ENCODE measurements at places on chromosomes 4 and X. TPM values are rescaled to one million over a fixed set of nuclear protein-coding genes. Genes with fewer than 3 reads are reported as not detected.

Gene ABCG2
- total RNA-seq = 1.8 TPM

Gene GAGE2A
- total RNA-seq = not detected

Gene CXXC4
- not detected for total RNA-seq

Gene SCML2
- total RNA-seq = 4.9 TPM

Gene ARAF
- 2.0 TPM for total RNA-seq

Gene SMIM10
- total RNA-seq = 12.0 TPM

Gene COL25A1
- not detected for total RNA-seq

Gene CXorf65
- not detected for total RNA-seq

Gene H2BW1
- not detected for total RNA-seq

Gene CHRDL1
- 79.1 TPM for total RNA-seq

Gene CHST7
- 2.4 TPM for total RNA-seq

Gene SCD5
- 2.9 TPM for total RNA-seq

Gene BLOC1S4
- 16.0 TPM for total RNA-seq

Gene SLC9B1
- 1.5 TPM for total RNA-seq

DNA sequence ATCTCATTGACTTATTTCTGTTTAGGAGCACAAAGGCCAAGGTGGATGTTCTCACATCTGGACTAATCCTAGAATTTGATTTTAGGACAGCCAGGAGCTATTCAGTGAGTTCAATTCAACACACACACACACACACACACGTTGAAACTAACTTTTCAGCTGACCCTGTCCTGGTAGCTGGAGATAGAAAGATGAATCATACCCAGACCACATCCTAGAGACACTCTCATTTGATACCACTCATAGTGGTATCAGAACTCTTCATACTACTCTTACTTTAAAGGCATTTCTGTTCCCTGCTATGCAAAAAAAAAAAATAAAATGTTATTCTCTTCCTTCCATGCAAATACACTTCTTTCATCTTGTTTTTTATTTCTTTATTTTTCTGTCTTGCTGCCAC lies 36.7 kb downstream of the KLF8 start:
- no peak for DNase-seq

GRCh38 chrX:41728125-41728524 lies 4.1 kb downstream of the GPR82 start:
- DNase-seq = no peak

DNA sequence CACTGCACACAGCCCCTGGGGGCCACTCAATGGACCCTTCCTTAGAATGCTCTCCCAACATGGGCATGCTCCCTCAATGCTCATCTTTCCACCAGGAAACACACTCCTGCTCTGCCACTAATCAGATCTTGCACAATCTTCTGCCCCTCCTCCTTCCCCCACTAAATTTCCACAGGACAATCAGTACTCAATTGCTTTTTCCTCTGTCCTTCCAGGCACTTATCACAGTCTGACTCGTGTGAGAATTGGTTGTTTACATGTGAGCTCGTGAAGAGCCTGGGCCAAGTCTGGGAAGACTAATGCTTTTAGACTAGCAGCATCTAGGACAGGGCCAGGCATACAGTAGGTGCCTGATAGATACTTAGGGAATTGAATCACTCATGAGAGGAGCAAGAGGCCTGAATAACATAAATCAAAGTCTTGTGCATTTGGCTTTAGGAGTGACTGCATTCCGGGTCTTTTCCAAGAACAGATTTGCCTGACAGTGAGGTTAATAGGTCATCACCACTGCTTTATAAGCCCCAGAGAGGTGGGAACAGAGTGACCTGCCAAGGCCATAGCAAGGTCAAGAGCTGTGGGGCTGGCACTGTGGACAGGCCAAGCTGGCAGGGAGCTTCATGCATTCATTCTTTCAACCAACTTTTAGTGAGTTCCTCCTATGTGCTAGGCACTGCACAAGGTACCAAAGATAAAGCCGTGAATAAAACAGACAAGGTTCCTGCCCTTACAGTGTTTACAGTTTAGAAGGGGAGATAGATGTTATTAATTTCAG lies 55.0 kb downstream of the PRPS1 start:
- no peak for DNase-seq

- no peak for DNase-seq
These were observed 58.4 kb upstream of the TMEM150C start for GRCh38 chr4:82620126-82620735.

DNA sequence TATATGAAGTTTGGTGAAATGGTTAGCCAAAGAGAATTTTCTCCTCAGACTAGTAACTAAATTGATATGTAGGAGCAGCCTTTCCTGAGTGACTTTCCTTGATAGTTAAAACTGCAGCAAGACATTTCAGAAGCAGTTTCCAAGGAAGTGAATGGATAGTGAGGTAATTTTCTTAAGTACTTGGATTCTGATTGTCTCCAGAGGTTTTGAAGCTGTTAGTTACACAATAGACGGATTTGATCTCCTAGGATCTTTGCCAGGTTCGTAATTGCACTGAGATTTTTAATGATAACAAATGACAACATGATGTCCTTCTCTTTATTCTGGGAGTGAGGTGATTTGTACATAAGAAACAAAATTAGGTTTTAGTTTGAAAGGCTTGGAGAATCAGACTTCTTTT lies 29.2 kb downstream of the PRRG1 start:
- no peak for DNase-seq

DNA sequence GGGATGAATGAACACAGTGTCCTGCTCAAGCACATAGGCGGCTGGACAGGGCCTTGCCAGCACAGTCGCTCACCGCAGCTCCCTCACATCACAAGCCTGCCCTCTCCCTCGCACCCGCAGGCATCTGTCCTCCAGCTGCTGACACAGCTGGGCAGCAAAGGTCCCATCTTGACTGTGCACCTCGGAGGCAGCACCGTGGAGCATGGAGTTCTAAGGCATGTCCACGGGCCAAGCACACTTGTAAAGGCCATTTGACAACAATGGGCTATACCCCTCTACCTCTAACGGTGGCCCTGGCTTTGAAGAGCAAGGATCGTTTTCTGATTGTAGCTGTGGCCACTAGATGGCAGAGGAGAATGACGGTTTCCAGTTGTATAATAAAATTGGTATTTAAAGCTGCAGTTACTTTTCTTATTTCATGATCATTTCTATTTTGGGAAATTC lies 53.8 kb downstream of the APLN start:
- DNase-seq = no peak

DNA sequence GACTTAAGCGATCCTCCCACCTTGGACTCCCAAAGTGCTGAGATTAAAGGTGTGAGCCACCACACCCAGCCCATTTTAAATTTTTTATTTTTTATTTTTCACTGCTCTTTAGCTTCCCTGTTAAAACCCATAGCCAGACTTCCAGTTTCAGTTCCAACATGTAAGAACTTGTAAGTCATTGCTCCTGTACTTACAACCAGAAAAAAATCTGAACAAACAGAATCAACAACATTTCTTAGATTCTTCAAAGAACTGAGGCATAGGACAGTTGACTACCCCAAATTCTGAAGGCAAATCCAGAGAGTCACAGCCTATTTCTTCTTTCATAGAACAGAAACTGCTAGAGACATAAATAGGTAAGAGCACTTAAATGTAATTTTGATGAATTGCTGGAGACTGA lies 8.1 kb downstream of the GPRASP3 start:
- DNase-seq = no peak

DNA sequence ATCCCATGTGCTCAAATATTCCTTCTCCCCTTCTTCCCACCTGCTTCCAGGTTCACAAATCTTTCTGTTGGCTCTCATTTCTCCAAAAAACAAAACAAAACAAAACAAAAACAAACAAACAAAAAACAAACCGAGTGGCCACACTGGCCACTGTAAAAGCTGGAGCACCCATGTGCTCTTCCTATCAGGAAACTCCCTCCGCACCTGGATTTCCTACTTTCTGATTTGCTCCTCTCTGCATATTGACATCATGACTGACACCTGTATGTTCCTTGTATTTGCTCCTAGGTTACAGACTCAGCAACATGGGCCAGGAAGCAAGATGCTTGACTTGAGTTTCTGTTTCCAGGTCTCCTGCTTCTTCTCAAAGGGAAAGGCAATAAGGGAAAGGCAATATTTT lies 258.8 kb downstream of the GPC3 start:
- no peak for DNase-seq

DNA sequence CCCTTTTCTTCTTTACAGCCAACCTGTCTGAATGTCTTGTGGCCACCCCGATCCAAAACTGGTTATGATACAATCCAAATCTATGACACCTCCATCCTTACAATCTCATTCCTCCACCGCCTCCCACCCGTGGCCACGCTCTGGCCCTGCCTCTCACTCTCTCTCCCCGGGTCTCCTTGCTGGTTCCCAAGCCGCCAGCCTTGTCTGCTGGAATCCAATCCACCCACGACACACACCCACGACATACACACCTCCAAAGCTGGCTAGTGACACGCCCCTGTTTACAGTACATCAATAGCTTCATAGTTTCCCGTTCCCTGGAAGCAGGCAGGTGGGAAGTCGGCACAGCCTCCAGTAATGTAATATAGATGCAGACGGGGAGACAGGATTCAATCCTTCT lies 99.0 kb downstream of the WFS1 start:
- no peak for DNase-seq

DNA sequence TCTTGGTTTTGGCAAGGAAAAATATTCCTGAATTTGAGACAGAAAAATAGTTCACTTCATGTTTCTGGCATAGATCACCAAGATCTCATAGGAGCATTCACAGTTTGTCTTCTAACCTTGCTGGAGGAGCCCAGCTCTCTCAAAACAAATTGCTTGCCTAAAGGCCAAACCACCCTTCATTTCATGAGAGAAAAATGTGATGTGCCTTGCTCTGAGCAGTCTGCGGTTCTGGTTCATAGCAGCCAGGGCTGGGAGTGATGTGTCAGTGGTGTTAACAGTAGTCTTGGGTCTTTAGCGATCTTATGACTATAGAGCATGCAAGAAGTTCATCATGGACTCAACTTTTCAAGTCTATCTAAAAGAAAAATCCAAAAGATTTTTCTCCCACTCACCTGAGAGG lies 183.3 kb downstream of the DCLK2 start:
- no peak for DNase-seq

- no peak for DNase-seq
These were observed 46.9 kb downstream of the GYPE start for GRCh38 chr4:143858456-143858855.

DNA sequence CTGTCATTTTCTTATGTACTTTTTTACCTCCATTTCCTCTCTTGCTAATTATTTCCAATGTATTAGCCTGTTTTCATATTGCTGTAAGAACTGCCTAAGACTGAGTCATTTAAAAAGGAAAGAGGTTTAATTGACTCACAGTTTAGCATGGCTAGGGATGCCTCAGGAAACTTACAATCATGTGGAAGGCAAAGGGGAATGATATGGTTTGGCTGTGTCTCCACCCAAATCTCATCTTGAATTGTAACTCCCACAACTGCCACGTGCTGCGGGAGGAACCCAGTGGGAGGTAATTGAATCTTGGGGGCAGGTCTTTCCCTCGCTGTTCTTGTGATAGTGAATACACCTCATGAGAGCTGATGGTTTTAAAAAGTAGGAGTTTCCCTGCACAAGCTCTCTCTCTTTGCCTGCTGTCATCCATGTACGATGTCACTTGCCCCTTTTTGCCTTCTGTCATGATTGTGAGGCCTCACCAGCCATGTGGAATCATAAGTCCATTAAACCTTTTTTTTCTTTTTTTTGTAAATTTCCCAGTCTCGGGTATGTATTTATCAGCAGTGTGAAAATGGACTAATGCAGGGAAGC lies 870.0 kb upstream of the INTU start:
- no peak for DNase-seq

GRCh38 chrX:70452143-70452733 lies 7.6 kb downstream of the DLG3 start:
- peak; percentile 32 for DNase-seq

DNA sequence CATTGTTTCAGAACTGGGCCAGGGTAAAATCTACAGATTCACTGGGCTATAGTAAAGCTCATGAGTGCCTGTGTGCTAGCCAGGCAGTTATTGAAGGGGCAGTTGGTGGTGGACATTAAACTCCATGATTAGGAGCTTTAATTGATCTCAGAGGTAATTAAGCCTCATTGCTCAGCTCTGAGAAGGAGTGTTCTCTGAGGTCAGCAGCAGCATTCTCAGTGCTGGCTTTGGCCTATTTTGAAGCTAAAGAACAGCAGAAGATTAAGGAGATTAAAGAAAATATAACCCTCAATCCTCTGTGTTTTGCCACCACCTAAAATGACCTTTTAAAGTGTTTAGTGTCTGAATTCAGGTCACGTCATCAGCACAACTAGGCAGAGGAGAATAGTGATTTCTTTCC lies 42.5 kb downstream of the EGF start:
- DNase-seq = no peak

DNA sequence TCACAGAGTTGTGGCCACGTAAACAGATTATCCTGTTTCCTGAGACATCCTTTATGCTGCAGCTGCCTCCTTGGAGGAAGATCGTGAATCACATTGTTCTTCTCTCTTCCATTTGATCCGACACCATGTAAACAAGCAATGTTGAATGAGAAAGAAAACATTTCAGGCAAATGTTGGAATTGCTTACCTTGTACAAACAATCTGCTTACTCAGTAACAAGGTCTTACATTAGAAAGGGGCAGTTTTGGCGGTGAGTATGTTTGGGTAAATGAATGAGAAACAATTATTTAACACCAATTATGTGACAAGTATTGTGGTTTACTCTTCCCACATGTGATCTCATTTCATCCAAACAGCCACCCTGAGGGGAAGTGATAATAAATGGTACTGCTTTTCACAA lies 637.8 kb downstream of the RAB28 start:
- DNase-seq = no peak

GRCh38 chrX:143580266-143580665 lies 55.6 kb downstream of the SLITRK4 start:
- DNase-seq = peak; percentile 19

GRCh38 chrX:12973561-12974304 lies 1.2 kb upstream of the TMSB4X start:
- DNase-seq = no peak

GRCh38 chr4:66000510-66001117 lies 330.3 kb upstream of the EPHA5 start:
- DNase-seq = no peak

DNA sequence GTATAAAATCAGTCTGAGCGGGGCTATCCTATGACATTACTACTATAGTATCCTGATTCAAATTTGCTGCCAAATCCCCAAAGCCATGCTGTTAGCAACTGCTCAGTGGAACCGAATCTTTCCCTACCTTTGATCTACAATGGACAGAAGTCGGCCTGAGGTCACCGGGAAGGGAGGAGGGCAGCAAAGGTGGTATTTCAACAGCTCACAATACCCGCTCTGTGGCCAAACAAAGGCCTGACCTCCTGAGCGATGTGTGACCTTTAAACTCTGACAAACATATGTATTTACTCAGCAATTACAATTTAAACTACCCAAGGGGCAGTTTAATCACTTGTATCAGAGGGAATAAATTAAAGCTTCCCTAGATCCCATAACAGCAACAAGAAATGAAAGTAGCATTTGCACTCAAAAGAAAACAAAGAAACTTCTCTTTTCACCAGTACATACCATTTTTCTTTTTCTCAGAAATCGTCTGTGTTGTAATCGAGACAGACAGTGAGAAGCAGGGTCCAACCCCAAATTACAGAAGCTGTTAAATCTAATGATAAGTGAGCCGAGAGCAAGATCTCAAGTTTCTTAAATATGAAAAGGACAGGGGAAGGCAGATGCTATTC lies 11.6 kb upstream of the TMEM128 start:
- DNase-seq = no peak

All from MG63 (cell line).